NCI-H1417 treated with DMSO at 0.1 percent for 48 hours (cell line): ENCODE measurements at places on chromosomes 5 and 9.

DNA sequence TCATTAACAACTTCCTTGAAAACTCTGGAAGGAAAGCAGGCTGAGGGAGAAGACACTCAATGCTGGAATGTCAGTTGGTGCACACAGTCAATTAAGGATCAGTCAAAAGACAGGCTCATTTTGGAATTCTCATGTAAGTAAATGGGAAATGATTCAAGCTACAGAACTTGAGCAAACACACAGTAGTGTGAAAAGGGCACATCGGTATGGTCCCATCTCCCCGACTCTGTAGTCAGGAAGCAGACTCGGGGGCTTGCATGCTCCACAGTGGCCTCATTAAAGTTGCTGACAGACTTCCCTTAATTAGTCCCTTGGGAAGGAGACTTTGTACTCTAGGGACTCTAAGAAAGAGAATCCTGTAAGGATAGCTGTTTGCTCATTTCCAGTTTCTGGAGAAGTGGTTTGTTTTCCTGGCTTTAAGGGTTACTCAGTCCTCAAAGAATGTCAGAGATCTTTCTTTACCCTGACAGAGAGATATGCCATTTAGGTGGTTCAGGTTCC is 339.2 kb downstream of the ADAMTS6 start:
- no peak for DNase-seq

DNA sequence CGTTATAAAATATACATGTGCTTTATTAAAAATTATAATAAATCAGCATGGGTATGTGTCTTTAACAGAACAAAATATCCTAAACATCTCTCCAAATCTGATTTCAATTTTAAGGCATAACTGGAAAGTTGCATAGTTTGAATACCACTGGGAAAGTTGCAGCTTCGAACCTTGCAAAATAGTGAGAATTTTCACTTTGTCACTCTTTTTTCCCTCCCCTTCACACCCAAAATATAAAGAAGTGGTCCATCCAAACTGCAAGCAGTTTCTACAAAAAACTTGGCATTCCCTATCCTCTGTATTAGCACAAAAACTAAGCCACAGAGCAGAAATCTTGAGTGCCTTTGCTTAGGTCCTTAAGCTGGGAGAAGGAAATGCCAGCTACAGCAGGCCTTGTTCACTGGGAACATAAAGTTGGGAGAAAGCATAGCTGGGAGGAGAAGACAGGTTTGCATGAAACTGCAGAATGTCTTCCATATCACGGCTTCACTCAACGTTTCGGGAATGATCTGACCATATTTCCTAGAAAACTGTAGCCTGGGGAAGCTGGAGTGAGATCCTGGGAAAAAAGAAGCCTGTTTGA is 400.3 kb downstream of the EBF1 start:
- no peak for DNase-seq

- DNase-seq, result no peak
These were observed 391 bp upstream of the NRG2 start for GRCh38 chr5:140043508-140043872.

DNA sequence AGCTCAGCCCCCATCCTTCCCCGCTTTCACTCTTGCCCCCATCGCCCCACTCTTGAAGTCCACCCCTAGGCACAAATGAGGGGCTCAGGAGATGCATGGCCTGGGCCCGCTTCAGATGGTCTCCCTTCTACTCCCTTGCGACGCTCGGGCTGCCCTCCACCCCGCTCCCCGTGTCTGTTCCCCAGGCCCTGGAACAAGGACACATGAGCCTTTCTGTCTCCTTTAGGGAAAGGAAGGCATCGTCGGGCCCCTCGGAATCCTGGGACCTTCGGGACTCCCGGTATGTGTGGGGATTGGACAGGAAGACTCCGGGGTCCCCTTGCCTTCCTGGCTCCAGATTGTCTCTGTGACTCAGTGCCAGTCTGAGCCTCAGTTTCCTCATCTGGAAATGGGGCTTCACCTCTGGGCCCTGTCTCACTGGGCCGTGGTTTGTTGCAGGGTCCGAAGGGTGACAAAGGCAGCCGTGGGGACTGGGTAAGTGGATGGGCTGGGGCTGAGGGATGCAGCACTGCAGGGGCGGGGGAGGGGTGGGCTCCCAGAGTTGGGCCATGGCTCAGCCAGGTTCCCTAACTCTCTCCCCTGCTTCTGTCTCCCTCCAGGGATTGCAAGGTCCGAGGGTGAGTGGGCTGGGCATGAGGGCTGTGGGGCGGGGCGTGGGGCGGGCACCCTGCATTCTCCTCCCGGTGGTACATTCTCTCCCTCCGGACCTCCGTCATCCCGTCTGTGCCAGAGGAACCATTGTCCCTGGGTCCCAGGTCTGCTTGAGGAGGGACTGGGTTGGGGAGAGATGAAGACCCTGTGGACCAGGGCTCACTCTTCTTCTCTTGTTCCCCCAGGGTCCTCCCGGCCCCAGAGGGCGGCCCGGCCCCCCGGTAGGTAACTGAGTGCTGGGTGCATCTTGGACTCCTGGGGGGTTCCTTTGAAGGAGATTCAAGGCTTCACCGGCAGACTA is 21.8 kb upstream of the ORM1 start:
- DNase-seq, result no peak

GRCh38 chr9:19313573-19313972 is 66.5 kb downstream of the RPS6 start:
- no peak for DNase-seq

DNA sequence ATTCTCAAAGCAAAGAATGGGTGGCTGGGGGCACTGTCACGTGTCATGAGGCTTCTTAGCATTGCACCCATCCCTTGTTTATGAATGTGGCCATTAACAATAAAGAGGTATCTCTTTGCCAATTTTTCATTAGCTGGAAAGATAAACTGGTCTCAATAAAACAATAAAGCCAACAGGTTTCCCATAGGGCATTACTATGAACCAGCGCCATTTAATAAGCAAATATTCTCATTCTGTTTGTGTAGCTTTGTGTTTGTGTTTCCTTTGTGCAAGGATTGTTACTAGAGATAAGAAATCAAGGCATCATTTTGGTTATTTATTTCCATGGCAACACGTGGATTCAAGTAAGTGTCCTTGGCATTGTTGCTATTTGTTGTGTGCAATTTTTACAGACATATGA is 37.6 kb upstream of the CAST start:
- no peak for DNase-seq

GRCh38 chr5:83095957-83096539 is 18.7 kb downstream of the XRCC4 start:
- DNase-seq, result no peak

- DNase-seq, result no peak
These were observed 36.6 kb downstream of the FAM114A2 start for GRCh38 chr5:154002093-154002492.

DNA sequence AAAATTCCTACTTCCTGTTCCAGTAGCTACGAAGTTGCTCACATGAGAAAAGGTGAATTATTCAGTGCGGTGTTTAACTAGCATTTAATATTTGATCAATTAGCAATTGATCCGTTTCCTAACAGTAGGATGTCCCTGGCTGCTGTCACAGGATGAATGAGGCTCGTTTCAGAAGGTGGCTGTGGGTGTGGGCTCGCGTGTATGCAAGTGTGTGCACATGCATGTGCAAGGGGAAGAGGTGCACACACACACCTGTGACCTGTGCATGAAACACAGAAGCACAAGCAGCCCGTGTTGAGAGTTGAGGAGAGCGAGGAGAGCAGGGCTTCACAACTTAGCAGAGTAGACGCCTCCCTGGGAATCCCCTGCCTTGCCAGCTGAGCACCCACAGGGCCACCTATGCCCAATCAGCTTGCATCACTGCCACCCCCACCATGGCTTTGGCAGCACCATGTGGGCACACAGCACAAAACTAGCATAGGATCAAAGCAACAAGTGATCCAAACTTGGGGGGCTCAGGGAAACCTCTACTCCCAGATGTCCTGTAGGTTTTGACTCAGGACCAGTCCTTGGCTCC is 107.2 kb downstream of the C5orf15 start:
- no peak for DNase-seq

DNA sequence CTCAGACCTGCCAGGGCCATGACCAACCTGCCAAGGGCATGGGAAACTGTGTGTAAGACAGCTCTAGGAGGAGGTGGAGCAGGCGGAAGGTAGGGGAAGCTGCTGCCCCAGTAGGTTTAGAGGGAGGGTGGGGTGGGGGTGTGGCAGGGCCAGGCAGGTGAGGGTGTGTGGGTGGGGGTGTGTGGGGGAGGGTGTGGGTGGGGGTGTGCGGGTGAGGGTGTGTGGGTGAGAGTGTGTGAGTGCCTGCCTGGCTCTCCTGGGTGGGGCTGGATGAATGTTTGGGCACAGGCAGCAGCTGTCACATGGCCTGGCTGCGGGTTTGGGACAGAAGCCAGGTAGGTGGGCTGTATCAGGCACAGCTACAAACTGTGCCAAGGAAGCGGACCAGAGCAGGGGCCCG is 8.8 kb upstream of the N4BP3 start:
- no peak for DNase-seq

- DNase-seq, result no peak
These were observed 129.2 kb downstream of the MED27 start for GRCh38 chr9:131950487-131950886.

GRCh38 chr9:6354072-6354686 is 26.0 kb downstream of the TPD52L3 start:
- peak; percentile 2 for DNase-seq

DNA sequence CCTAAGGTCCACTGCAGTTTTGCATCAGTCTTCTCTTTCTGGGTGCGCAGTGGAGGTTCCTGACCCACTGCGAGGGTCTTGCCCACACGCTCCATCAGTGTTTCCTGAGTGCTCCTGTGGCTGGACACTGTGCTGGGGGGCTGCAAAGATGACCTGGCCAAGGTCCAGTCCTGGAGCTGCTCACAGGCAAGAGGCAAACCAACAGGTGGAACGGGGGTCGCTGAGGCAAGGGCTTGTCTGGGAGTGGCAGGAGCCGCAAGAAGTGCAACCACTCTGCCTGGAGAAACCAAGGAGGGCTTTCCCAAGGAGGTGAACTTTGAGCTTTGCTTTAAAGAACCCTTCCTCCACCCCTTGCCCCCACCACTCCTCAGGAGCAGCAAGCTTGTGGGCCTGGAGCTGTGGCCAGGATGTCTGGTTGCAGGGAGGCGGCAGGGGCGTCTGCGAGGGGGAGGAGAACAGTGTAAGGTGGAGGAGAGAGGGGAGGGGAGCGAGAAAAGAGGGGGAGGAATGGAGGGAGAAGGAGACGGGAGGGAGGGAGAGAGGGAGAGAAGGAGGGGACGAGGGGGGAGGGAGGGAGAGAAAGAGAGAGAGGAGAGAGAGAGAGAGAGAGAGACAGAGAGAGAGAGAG is 444 bp upstream of the CPLX2 start:
- no peak for DNase-seq

DNA sequence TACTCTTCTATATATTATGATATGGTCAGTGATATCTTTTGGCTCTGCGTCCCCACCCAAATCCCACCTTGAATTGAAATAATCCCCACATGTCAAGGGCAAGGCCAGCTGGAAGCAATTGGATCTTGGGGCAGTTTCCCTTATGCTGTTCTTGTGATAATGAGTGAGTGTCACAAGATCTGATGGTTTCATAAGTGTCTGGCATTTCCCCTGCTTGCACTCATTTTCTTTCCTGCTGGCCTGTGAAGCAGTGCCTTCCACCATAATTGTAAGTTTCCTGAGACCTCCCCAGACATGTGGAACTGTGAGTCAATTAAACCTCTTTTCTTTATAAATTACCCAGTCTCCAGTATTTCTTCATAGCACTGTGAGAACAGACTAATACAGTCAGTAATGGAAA is 45.0 kb upstream of the TNC start:
- DNase-seq, result no peak

GRCh38 chr9:38414040-38414723 is 10.1 kb downstream of the IGFBPL1 start:
- no peak for DNase-seq

DNA sequence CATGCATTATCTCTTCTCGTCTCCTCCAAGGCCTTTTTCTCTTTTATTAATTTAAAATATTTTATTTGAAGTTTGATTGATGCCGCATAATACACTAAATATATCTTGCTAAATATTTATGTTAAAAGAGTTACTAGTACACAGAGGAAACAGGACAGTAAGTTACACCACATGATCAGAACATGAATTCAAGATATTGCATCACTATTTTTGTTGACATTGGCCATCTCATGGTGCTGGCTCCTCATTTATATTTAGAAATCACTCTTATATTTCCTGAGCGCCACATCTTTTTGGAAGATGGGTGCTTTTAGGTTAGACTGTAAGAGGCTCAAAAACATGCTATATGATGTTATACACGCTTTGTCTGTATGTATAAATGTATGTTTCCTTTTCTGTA is 23.0 kb downstream of the SPEF2 start:
- no peak for DNase-seq

- DNase-seq, result no peak
These were observed 75.8 kb downstream of the INIP start for GRCh38 chr9:112642126-112642525.

GRCh38 chr5:83124593-83124992 is 47.2 kb downstream of the XRCC4 start:
- no peak for DNase-seq

- no peak for DNase-seq
These were observed 31.4 kb upstream of the MTAP start for GRCh38 chr9:21770871-21771560.

- no peak for DNase-seq
These were observed 28.0 kb upstream of the NFIL3 start for GRCh38 chr9:91451431-91452270.

GRCh38 chr9:132833550-132834121 is 44.4 kb downstream of the AK8 start:
- DNase-seq, result no peak

DNA sequence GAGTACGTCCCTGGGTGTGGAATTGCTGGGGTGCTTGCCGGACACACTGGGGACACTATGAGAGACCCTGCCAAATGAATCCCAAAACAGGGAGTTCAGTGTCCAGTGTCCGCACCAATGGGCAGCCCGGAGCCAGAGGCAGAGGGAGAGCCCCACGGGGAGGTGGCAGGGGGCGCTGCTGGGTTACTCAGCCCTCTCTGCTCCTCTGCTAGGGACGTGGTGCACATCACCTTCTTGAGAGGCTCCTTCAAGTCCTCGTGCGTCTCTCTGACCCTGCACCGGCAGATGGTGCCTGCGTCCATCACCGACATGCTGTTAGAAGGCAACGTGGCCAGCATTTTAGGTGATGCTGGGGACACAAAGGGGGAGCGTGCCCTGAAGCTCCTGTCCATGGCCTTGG is 20.8 kb downstream of the STKLD1 start:
- no peak for DNase-seq
